ENCODE measurements at places on chromosomes 2 and 18. TPM values are rescaled to one million over a fixed set of nuclear protein-coding genes. Genes with fewer than 3 reads are reported as not detected.

DNA sequence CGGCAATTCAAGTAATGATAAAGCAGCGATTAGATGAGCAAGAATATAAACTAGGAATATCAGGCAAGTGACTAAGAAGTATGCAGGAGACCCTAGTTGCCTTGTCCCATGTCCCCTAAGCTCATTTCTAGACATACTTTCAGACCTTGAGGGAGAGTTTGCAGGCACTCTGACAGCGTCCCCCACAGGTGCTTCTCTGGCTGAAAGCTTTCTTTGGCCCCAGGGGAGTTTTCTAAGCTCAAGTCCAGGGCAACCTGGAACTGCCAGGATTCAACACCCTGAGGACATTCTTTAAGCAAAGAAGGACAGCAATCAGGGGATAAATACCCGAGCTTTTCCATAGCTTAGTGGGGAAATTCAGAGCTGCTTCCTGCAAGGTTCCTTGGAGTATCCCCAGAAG, 308.1 kb upstream of the CHST9 start:
- H3K4me1 ChIP-seq = no peaks in the 10 kb centered on the region
- no peak for DNase-seq
- no peak overlapping the region for H3K27ac ChIP-seq
- H3K4me3 ChIP-seq = no peak overlapping the region
- no peaks in the 10 kb centered on the region for H3K27me3 ChIP-seq
- H3K36me3 ChIP-seq = no peaks in the 10 kb centered on the region

DNA sequence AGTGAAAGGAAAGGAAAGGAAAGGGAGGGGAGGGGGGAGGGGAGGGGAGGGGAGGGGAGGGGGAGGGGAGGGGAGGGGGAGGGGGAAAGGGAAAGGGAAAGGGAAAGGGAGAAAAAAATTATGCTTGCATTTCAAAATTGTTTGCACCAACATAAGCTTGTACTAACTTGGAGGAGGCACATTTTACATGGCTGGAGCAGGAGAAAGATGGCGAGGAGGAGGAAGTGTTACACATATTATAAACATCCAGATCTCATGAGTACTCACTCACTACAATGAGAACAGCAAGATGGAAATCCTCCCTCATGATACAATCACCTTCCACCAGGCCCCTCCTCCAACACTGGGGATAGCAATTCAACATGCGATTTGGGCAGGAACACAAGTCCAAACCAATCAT, 660.2 kb upstream of the CDH2 start:
- H3K27me3 ChIP-seq = no peaks in the 10 kb centered on the region
- no peak overlapping the region for H3K4me3 ChIP-seq
- no peaks in the 10 kb centered on the region for H3K36me3 ChIP-seq
- no peak for DNase-seq
- H3K27ac ChIP-seq = no peak overlapping the region
- no peaks in the 10 kb centered on the region for H3K4me1 ChIP-seq

DNA sequence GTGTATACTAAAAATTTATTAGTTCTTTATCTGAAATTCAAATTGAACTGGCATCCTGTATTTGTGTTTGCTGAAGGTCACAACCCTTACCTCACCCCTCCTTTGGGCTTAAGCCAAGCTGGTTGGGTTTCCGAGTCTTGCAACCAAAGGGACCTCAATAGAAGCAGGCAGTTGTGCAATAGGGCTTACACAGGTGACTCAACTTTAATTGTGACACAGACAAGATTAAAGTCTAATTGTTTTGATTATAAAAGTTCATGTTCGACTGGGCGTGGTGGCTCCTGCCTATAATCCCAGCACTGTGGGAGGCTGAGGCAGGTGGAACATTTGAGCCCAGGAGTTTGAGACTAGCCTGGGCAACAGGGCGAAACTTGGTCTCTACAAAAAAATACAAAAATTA, 71.5 kb downstream of the RAB31 start:
- H3K27me3 ChIP-seq = no peaks in the 10 kb centered on the region
- peak; percentile 63 for DNase-seq
- no peaks in the 10 kb centered on the region for H3K36me3 ChIP-seq

GRCh38 chr2:230586328-230586982, 126.2 kb upstream of the CAB39 start:
- no peak for DNase-seq
- no peak overlapping the region for H3K27ac ChIP-seq
- H3K27me3 ChIP-seq = no peaks in the 10 kb centered on the region
- no peak overlapping the region for H3K4me3 ChIP-seq
- H3K36me3 ChIP-seq = no peaks in the 10 kb centered on the region

GRCh38 chr2:104118889-104119288, 735.0 kb upstream of the POU3F3 start:
- no peaks in the 10 kb centered on the region for H3K36me3 ChIP-seq
- no peaks in the 10 kb centered on the region for H3K27me3 ChIP-seq
- DNase-seq = no peak
- no peak overlapping the region for H3K27ac ChIP-seq
- H3K4me3 ChIP-seq = no peak overlapping the region
- no peaks in the 10 kb centered on the region for H3K4me1 ChIP-seq

GRCh38 chr2:127104166-127104660, 2.7 kb downstream of the BIN1 start:
- no peak overlapping the region for H3K4me3 ChIP-seq
- DNase-seq = peak; percentile 12
- H3K36me3 ChIP-seq = no peaks in the 10 kb centered on the region
- H3K27ac ChIP-seq = no peak overlapping the region

DNA sequence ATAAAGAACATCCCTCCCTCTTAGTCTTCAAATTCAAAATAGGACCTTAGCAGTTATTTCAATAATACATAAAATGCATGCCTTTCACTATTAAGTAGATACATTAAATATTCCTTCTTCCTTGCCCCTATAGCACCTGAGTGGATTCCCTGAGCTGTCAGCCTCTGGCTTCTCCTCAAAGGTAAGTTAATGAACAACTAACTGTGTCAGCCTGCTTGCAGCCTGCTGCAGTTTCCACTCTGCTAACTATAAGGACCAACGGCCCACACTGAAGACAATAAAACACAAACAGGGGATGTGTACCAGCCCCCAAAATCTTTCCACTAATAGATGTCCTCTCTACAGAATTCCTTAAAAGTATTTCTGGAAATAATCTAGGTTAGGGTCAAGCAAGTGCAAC, 5.0 kb downstream of the KCTD1 start:
- H3K36me3 ChIP-seq = no peaks in the 10 kb centered on the region
- H3K27ac ChIP-seq = no peak overlapping the region
- peaks cover 5% of the 10 kb centered on the region for H3K27me3 ChIP-seq

DNA sequence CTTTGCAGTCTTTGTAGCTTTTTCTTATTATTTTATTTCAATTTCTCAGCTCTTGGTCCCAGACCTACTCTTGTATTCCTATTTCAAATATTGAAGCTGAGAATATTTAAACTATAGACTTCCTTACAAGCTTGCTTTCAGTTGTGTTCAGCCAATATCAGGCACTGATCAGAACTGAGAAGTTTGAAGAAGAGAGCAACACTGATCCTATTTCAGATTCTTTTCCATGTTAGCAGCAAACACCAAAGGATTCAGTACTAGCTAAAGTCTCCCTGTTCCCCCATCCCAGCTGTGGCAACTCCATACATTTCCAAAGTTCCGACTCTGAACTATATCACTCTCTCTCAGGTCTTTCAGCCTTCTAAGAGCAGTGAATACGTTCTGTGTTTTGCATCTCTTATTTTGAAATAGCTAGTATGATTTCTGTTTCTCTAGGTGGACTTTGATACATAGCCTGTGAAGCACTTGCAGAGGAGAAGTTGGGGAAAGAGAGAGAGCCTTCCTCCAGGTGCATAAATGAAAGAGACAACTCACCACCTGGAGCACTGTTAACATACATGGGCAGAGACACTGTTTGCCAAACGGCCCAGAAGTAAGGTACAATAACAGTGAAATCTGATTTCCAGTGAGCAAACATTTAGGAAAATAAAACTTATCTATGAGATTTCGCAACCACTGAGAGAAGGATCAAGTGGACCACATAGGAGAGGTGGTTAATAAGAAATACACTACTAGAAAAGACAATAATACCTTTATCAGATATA, 135.0 kb upstream of the ZNF804A start:
- H3K27ac ChIP-seq = no peak overlapping the region
- H3K4me1 ChIP-seq = no peaks in the 10 kb centered on the region
- H3K36me3 ChIP-seq = no peaks in the 10 kb centered on the region
- no peak overlapping the region for H3K4me3 ChIP-seq

- H3K36me3 ChIP-seq = no peaks in the 10 kb centered on the region
- no peak for DNase-seq
- H3K4me1 ChIP-seq = no peaks in the 10 kb centered on the region
- no peak overlapping the region for H3K4me3 ChIP-seq
- H3K27ac ChIP-seq = no peak overlapping the region
- no peaks in the 10 kb centered on the region for H3K27me3 ChIP-seq
These were observed 24.1 kb downstream of the PSMG2 start for GRCh38 chr18:12726774-12727550.

DNA sequence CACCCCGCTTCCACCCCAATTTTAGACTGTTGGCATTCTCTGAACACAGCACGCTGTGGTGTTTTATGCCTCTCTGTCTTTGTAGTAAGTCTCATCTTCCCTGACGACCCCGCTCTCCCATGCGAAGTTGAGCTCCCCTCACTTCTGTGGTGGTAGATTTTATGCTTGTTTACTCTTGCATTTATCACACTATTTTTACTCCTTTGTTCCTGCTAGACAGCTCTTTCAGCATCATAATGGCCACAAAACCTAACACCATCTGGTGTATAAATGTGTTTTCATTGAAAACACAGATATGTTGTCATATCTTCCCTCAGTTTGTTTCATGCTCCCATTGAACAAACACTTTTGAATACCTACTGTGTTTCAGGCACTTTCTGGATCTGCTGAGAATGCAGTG, 57.1 kb downstream of the PKP4 start:
- H3K36me3 ChIP-seq = no peaks in the 10 kb centered on the region
- no peak overlapping the region for H3K27ac ChIP-seq
- H3K4me3 ChIP-seq = no peak overlapping the region
- peaks cover 12% of the 10 kb centered on the region for H3K4me1 ChIP-seq
- no peaks in the 10 kb centered on the region for H3K27me3 ChIP-seq

DNA sequence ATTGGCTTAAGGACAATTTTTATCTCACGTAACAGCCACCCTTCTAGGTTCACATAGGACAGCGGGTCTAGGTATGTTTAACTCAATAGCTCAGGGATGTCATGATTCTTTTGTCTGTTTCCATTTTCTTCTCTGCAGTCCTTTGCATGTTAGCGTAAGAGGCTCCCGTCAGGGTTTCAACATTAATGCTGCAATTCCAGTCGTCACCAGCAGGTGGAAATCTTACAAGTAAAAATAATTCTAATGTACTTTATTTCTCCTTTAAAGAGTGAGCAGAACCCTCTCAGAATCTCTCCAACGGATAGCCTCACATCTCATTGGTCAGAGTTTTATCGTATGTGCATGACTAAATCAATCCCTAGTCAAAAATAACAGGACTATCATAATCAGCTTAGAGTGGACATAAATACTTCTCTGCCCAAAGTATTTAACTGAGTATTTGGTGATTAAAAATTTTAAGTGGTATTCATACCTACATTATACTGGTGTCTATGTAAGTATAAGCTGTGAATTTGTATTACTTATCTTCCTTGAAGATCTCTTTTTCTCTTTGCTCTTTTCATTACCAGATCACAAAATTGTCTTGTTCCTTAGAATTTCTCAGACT, 487.2 kb upstream of the GCFC2 start:
- no peaks in the 10 kb centered on the region for H3K27me3 ChIP-seq
- no peaks in the 10 kb centered on the region for H3K36me3 ChIP-seq
- H3K4me3 ChIP-seq = no peak overlapping the region

- peak; percentile 57 for DNase-seq
- H3K27ac ChIP-seq = no peak overlapping the region
- H3K4me3 ChIP-seq = no peak overlapping the region
- H3K27me3 ChIP-seq = peaks cover 5% of the 10 kb centered on the region
- H3K36me3 ChIP-seq = no peaks in the 10 kb centered on the region
These were observed 4.4 kb downstream of the SPATA3 start for GRCh38 chr2:231000211-231000904.

DNA sequence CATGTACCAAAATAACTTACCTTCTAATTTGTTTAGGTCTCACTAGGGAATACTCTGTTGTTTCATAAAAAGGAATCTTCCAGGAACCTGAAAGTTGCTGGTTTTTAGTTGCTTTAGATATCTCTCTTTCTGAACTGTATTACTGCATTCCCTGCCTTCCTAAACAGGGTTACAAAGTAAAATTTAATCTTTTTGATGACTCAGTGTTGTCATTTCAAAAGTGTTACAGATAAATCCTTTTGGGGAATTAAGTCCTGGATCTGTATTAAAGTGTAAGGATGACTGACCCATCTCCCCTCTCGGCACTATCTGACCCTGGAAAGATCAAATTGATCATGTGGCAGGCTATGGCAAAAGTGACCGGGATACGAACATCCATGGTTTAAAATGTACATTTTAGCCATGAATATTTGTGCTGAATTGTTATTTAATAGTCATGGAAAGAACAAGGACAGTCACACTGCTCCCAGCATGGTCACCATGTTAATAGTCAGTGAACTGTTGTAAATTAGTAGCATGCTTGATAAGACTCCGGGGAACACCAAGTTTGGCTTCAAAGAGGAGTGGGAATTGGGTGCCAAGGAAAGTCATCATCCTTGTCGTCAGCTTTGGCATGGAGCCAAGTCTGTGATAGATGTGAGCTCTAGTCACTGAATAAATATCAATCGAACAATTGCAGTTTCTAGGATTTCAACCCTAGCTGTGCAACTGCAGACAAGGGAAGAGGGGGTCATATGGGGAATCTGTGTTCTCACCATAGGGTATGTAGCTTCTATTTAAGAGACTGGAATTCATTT, 4.2 kb downstream of the PLEKHA3 start:
- H3K36me3 ChIP-seq = peaks cover 6% of the 10 kb centered on the region
- H3K4me3 ChIP-seq = no peak overlapping the region
- no peak for DNase-seq
- H3K4me1 ChIP-seq = peaks cover 44% of the 10 kb centered on the region
- no peak overlapping the region for H3K27ac ChIP-seq
- no peaks in the 10 kb centered on the region for H3K27me3 ChIP-seq

DNA sequence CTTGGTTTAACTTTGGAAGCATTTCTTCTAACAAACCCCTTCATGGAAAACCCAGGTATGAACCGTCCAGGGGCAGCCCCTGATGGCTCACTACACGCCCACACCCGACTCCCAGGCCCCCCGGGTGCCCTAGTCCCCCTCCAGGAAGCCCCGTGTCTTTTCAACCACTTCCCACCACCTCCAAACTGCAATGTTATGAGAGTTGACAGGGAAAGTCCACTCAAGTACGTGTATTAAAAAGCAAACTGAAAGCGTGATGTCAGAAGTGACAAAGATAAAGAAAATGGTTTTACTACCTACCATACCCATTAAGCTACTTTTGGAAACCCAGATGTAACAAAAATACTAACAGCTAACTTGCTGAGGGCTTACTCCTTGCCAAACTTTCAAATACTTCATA, 51.5 kb downstream of the L3MBTL4 start:
- H3K4me3 ChIP-seq = no peak overlapping the region
- no peak overlapping the region for H3K27ac ChIP-seq
- H3K4me1 ChIP-seq = no peaks in the 10 kb centered on the region

ESPNL gene
- total RNA-seq = 3.1 TPM

SIX3 gene
- total RNA-seq = not detected

ACMSD gene
- not detected for total RNA-seq

MEP1B gene
- total RNA-seq = not detected

ABI2 gene
- total RNA-seq = 35.6 TPM

ARHGAP25 gene
- 36.1 TPM for total RNA-seq

POTEI gene
- 0.07 TPM for total RNA-seq

NOSTRIN gene
- 97.5 TPM for total RNA-seq

TSHZ1 gene
- total RNA-seq = 9.1 TPM

RAX gene
- total RNA-seq = not detected

RAB27B gene
- total RNA-seq = 16.6 TPM

AQP12A gene
- not detected for total RNA-seq

FEV gene
- not detected for total RNA-seq

POTEC gene
- not detected for total RNA-seq

UGT1A5 gene
- total RNA-seq = not detected

NT5DC4 gene
- 0.55 TPM for total RNA-seq

All from upper lobe of left lung (tissue), 6 donors.